Activated T-helper 2 cell treated with anti-CD3 and anti-CD28 coated beads, Interferon-gamma antibody, Interleukin-2, Interleukin-4, amounts not matched to agents 10 μg/mL and 5 μg/mL and 100 μg/mL, durations not matched to agents 14 hours and 24 hours and 36 hours (primary cell): ENCODE measurements at places on chromosomes 3 and 15. TPM values are rescaled to one million over a fixed set of nuclear protein-coding genes. Genes with fewer than 3 reads are reported as not detected.

DNA sequence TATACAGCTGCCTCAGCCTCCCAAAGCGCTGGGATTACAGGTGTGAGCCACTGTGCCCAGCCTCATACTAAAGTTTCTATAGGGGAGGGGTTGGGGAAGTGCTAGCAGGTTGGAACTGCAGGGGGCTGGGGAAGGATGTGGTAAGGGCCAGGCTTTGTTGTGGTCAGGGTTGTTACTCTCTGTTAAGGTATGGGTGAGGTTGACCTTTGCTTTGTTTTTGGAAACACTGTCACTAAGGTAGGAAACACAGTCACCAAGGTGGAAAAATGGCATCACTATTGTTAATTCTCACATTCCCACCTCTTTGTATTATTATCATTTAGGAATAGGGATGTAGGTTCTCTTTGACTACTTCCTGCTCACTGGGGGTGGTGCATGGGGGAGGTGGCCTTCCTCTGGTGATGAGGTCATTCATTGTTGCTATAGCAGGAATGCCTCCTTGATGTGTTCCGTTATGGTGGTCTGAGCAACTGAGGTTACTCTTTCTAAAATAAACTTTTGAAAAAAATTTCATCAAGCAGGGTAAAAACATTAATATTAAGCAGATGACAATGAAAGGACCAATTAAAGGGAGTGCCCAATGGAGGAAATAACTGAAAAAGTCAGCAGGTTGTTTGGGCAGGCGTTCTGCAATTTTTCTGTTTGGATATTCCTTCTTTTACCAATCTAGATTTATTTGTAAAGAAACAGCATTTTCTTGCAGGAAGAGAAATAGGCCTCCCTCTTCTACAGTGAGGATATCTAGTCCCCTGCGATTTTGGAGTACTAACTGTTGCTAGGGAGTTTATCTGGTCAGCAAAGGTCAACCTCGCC lies 150.5 kb downstream of the WDR76 start:
- H3K4me1 ChIP-seq, result peaks cover 26% of the 10 kb centered on the region
- peak overlapping the region; percentile 21 for H3K27ac ChIP-seq
- H3K27me3 ChIP-seq, result peaks cover 18% of the 10 kb centered on the region
- peak; percentile 60 for DNase-seq

STRIT1 gene
- total RNA-seq, result not detected in 2 replicates

FAM3D gene
- total RNA-seq, result not detected in 2 replicates

DNA sequence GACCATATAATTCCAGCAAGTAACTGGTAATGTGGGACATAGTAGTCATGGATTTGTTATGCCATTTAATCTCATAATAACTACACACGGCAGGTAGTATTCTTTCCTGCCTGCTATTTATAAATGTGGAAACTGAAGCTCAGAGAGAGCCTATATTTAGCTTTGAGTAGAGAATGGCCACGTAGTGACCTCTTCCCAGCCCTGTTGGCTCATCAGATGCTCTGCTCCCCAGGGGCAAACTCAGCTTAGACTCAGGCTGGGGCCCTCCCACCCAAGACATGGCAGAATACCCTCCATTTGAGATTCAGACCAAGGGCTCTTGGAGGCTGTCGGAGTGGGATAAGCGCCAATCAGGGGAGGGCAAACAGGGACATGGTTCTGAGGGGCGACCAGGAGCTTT lies 17.3 kb upstream of the HDAC11 start:
- H3K27me3 ChIP-seq, result peaks cover 9% of the 10 kb centered on the region
- no peak for DNase-seq
- H3K4me1 ChIP-seq, result no peaks in the 10 kb centered on the region

- DNase-seq, result no peak
- H3K36me3 ChIP-seq, result no peaks in the 10 kb centered on the region
- no peaks in the 10 kb centered on the region for H3K4me1 ChIP-seq
- peaks cover 1% of the 10 kb centered on the region for H3K27me3 ChIP-seq
- H3K4me3 ChIP-seq, result no peak overlapping the region
- H3K27ac ChIP-seq, result no peak overlapping the region
These were observed 41.0 kb upstream of the SLC41A3 start for GRCh38 chr3:126124896-126125295.

GRCh38 chr3:100982710-100983109 lies 10.5 kb downstream of the ABI3BP start:
- H3K4me1 ChIP-seq, result no peaks in the 10 kb centered on the region
- no peak overlapping the region for H3K4me3 ChIP-seq
- DNase-seq, result no peak
- peaks cover 2% of the 10 kb centered on the region for H3K27me3 ChIP-seq
- H3K36me3 ChIP-seq, result no peaks in the 10 kb centered on the region

DNA sequence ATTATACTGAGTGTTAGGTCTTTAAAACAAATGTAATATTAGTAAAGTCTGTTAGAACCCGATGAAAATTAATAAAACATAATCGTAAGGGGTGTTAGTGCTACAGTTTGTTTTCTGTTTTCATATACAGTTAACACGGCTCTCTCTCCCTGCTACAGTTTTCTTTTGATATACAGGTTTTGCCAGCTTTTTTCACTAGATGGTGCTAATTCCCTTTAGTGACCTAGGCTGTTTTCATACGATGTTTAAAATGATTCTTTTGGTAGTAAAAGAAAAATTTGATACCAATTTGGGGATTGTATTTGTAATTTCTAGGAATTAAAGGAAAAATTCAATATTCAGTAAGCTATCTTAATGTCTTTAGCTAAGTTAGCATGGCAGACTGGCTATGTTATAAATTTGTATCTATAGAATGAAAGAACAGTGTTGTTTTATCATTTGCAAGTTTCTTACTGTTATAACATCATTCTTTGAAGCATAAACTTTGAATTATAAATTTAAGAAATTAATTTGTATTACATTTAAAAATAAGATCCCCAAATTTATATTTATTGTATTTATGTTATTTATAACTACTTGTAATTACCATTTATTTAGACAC lies 11.5 kb downstream of the APH1B start:
- H3K4me3 ChIP-seq, result no peak overlapping the region
- no peak for DNase-seq
- H3K27me3 ChIP-seq, result no peaks in the 10 kb centered on the region
- no peak overlapping the region for H3K27ac ChIP-seq
- peaks cover 15% of the 10 kb centered on the region for H3K36me3 ChIP-seq
- H3K4me1 ChIP-seq, result peaks cover 7% of the 10 kb centered on the region

DNA sequence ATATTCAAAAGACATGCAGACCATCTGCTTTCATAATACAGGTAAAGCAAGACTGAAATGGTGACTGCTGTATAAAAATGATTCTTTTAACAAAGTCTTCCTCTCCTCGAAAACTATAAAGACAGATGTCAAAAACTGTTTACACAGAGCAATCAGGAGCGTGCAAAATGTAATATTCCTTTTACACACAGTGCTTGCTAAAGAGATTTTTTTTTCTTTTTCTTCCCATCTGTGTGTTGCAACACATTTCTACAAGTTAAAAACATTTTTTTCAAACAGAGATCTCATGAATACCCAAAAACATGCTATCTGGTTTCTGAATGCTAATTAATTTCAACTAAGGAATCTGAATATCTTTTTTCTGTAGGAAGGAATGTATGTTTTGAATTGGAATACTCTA lies 22.1 kb downstream of the SATB1 start:
- peaks cover 100% of the 10 kb centered on the region for H3K36me3 ChIP-seq
- no peak for DNase-seq
- H3K27me3 ChIP-seq, result no peaks in the 10 kb centered on the region
- H3K4me1 ChIP-seq, result peaks cover 92% of the 10 kb centered on the region
- peak overlapping the region; percentile 55 for H3K4me3 ChIP-seq
- H3K27ac ChIP-seq, result peak overlapping the region; percentile 92

GRCh38 chr15:81190922-81191507 lies 5.7 kb upstream of the IL16 start:
- no peak for DNase-seq
- H3K4me1 ChIP-seq, result no peaks in the 10 kb centered on the region
- no peak overlapping the region for H3K27ac ChIP-seq
- H3K36me3 ChIP-seq, result no peaks in the 10 kb centered on the region
- no peak overlapping the region for H3K4me3 ChIP-seq

GRCh38 chr3:30277494-30277893 lies 328.9 kb upstream of the TGFBR2 start:
- no peak overlapping the region for H3K4me3 ChIP-seq
- no peak for DNase-seq
- H3K36me3 ChIP-seq, result peaks cover 7% of the 10 kb centered on the region

GRCh38 chr15:68868296-68868695 lies 47.6 kb upstream of the ANP32A start:
- no peaks in the 10 kb centered on the region for H3K4me1 ChIP-seq
- H3K27ac ChIP-seq, result no peak overlapping the region
- DNase-seq, result no peak
- no peak overlapping the region for H3K4me3 ChIP-seq

DNA sequence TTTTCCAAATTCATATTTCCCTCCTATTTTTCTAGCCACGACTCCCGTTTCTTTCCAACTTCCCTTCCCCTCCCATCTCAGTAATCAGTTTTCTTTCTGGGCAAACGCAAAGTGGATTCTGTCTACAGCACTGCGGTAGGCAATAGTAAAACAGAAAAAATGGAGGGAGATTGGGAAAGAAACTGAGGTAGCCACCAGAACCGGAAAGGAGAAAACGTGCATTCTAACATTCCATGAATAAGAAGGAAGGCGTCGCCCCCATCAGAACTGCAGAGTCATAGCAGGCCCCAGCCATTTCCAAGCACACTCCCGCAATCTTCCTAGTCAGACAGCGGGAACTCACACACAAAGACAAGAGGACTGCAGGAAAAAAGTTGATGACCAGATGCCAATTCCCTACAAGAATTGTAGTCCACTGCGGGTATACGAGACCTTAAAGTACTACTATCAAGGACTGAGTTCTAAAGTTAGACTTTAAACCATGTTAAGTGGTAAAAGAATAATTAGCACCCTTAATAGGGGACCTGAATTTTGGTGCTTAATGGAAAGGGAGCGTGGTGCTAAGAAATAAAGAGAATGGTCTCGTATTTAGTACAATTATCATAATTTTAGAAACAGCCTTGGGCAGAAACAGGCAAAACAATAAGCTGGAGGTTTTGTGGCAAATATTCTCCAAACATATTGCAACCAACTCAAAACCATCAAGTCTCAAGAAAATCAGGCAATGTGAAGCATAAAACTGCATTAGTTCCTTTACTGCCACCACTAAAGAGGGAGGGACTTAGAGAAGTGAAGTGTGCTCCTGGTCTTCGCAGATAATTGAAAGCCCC lies 1.4 kb downstream of the PFN2 start:
- peaks cover 3% of the 10 kb centered on the region for H3K36me3 ChIP-seq
- peaks cover 43% of the 10 kb centered on the region for H3K27me3 ChIP-seq
- peaks cover 12% of the 10 kb centered on the region for H3K4me1 ChIP-seq
- no peak for DNase-seq
- H3K27ac ChIP-seq, result no peak overlapping the region
- H3K4me3 ChIP-seq, result peak overlapping the region; percentile 75

GRCh38 chr3:71330505-71330904 lies 253.0 kb downstream of the FOXP1 start:
- H3K27me3 ChIP-seq, result no peaks in the 10 kb centered on the region
- H3K4me3 ChIP-seq, result no peak overlapping the region
- DNase-seq, result no peak
- peaks cover 32% of the 10 kb centered on the region for H3K36me3 ChIP-seq
- no peaks in the 10 kb centered on the region for H3K4me1 ChIP-seq

GOLGA8R gene
- 2.9 and 3.0 TPM in 2 replicates for total RNA-seq

SPATA12 gene
- not detected in 2 replicates for total RNA-seq

AGBL1 gene
- total RNA-seq, result 0.14 and 0.18 TPM in 2 replicates

ST8SIA2 gene
- total RNA-seq, result not detected in 2 replicates

DNA sequence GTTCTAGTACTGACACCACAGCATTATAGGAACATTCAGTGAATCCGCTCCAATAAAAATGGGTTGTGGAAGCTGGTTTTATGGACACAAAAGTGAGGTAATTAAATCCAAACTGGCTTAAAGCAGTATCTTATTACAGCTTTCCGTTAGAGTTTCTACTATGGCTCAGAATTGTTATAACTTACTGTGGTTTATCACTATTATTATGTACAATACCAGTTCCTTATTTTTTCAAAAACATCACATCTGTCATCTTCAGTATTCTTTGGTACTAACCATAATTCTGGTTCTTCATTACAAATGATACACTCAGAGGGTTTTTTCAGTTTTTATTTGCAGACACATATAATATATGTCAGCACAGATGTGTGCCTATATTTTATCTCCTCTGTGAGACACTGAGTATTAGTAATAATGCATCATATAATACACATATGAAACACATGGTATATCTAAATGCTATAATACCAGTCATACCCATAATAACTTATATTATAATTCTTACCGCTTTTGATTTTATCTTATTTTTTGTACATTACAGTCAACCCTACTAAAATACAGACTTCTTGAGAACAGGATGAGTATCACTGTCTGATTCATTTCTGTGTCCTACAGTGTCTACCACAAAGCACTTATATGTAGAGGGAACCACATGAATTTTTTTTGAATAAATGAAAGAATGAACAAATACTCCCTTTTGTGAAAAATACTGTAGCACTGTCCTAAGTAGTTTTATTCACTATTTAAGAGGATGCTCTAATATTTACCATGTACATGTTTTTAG lies 39.0 kb downstream of the CMSS1 start:
- H3K27ac ChIP-seq, result peak overlapping the region; percentile 89
- H3K36me3 ChIP-seq, result peaks cover 55% of the 10 kb centered on the region
- H3K27me3 ChIP-seq, result no peaks in the 10 kb centered on the region
- H3K4me3 ChIP-seq, result no peak overlapping the region
- DNase-seq, result no peak

GRCh38 chr3:132522353-132522752 lies 74.7 kb upstream of the ACKR4 start:
- no peak overlapping the region for H3K4me3 ChIP-seq
- peaks cover 61% of the 10 kb centered on the region for H3K36me3 ChIP-seq
- DNase-seq, result no peak
- H3K4me1 ChIP-seq, result peaks cover 25% of the 10 kb centered on the region
- H3K27ac ChIP-seq, result no peak overlapping the region
- H3K27me3 ChIP-seq, result no peaks in the 10 kb centered on the region

CHRNA5 gene
- 6.5 and 7.7 TPM in 2 replicates for total RNA-seq

HTR3E gene
- not detected in 2 replicates for total RNA-seq

GRCh38 chr3:146972726-146973125 lies 367.6 kb upstream of the PLSCR5 start:
- H3K36me3 ChIP-seq, result no peaks in the 10 kb centered on the region
- no peaks in the 10 kb centered on the region for H3K27me3 ChIP-seq
- no peak for DNase-seq
- no peak overlapping the region for H3K4me3 ChIP-seq

- H3K36me3 ChIP-seq, result peaks cover 42% of the 10 kb centered on the region
- peaks cover 18% of the 10 kb centered on the region for H3K4me1 ChIP-seq
- no peaks in the 10 kb centered on the region for H3K27me3 ChIP-seq
- H3K27ac ChIP-seq, result no peak overlapping the region
- no peak overlapping the region for H3K4me3 ChIP-seq
- no peak for DNase-seq
These were observed 72.0 kb downstream of the AKAP13 start for GRCh38 chr15:85452436-85452835.

- H3K4me1 ChIP-seq, result no peaks in the 10 kb centered on the region
- H3K27ac ChIP-seq, result no peak overlapping the region
- no peaks in the 10 kb centered on the region for H3K36me3 ChIP-seq
- DNase-seq, result no peak
- H3K27me3 ChIP-seq, result no peaks in the 10 kb centered on the region
These were observed 180.5 kb upstream of the TRIM42 start for GRCh38 chr3:140497331-140497730.

- H3K4me1 ChIP-seq, result no peaks in the 10 kb centered on the region
- no peak overlapping the region for H3K27ac ChIP-seq
- H3K4me3 ChIP-seq, result no peak overlapping the region
- no peak for DNase-seq
- no peaks in the 10 kb centered on the region for H3K36me3 ChIP-seq
These were observed 82.3 kb upstream of the LINGO1 start for GRCh38 chr15:77715051-77715450.

- no peaks in the 10 kb centered on the region for H3K4me1 ChIP-seq
- no peak overlapping the region for H3K27ac ChIP-seq
- DNase-seq, result no peak
- no peak overlapping the region for H3K4me3 ChIP-seq
- H3K36me3 ChIP-seq, result no peaks in the 10 kb centered on the region
These were observed 114.0 kb upstream of the RGMA start for GRCh38 chr15:93203036-93203435.
